Fibroblast of skin of scalp (primary cell): ENCODE measurements at places on chromosomes 13 and 19.

- no peak for DNase-seq
Observed at GRCh38 chr13:94328381-94329041, 151.0 kb downstream of the DCT start.

DNA sequence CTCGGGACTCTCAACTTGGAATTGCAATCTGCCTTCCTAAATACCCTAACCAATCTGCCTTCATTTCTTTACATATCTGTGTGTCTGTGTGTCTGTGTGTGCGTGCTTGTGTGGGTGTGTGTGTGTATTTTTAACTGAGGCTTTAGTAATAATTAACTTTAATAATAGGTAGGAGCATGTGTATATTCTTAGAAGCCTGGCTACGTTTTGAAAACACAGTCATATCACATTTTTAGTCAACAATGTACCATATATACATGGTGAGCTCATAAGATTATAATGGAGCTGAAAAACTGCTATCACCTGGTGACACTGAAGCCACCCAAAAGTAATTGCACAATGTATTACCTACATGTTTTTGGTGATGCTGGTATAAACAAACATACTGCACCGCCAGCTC, 65.4 kb upstream of the ATXN8OS start:
- no peak for DNase-seq

DNA sequence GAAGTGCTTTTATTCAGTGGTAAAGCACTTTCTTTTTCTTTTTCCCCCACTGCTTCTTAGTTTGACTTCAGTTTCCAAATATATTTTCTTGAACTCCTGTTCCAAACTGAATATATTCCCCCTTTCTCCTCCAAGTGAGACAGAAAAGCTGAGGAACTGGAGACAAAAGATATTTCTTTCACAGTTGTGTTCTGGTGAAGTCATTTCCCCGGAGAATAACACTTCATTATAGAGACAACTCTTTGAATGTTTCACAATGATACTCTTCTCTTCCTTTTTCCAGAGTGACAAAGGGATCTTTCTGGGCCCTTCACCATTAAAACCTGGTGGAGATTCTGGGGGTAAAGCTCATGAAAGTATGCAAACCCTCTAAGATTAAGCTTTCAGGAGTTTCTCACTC, 860.8 kb upstream of the SLITRK5 start:
- no peak for DNase-seq

GRCh38 chr13:110443622-110444225, 117.8 kb downstream of the RAB20 start:
- no peak for DNase-seq
